ENCODE measurements at places on chromosomes 3 and 15.
A peak's percentile ranks its signal among the peaks of the same experiment; 100 is the strongest.

- DNase-seq: no peak
Observed at GRCh38 chr15:101092156-101092866, 159.5 kb downstream of the CHSY1 start.

- no peak for DNase-seq
Observed at GRCh38 chr3:112779558-112780480, 66.8 kb downstream of the CD200R1L start.

DNA sequence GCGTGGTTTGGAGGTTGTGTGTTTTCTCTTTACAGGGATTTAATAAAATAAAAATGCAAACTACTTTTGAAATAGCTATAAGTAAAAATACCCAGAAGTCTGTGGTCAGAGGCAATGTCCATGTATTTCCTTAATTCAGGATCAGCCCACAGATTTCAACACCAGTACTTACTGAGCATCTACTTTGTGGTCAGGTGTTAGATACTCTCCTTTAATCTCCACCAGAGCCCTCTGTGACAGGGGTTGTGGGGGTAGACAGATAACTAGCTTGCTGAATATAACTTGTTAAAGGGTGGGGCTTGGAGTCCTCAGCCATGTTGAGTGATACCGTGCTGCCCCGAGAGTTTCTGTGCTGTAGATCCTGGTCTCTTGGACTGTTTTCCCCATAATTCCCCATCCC is 244.1 kb upstream of the NR2E3 start:
- DNase-seq: no peak

DNA sequence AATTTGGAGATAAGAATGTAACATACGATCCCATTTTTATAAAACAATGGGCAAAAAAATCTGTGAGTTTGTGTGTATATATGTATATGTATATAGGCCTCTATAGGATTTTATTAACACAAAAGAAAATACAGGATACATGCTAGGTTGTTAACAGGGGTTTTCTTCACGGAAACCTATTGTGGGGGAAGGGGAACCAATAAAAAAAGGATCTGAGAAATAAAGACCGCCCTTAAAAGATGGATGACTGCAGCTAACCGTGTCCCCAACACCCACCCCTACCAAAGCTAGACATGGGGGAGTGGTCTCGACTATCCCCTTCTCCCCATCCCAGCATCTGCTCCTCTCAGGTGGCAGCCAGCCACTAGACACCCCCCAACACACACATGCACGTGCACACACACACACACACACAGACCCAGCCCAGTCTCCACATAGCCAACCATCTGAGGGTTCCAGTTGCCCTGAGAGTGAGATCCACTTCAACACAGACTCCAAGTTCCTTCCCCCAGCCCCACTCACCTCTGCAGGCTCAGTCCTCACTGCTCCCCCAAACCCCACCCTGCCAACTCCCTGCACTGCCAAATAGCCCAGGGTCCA is 132.9 kb downstream of the TPRA1 start:
- DNase-seq: no peak

GRCh38 chr15:65836665-65837064 is 32.6 kb upstream of the RAB11A start:
- no peak for DNase-seq

- DNase-seq: no peak
Observed at GRCh38 chr3:56822501-56822900, 20.8 kb upstream of the ARHGEF3 start.

DNA sequence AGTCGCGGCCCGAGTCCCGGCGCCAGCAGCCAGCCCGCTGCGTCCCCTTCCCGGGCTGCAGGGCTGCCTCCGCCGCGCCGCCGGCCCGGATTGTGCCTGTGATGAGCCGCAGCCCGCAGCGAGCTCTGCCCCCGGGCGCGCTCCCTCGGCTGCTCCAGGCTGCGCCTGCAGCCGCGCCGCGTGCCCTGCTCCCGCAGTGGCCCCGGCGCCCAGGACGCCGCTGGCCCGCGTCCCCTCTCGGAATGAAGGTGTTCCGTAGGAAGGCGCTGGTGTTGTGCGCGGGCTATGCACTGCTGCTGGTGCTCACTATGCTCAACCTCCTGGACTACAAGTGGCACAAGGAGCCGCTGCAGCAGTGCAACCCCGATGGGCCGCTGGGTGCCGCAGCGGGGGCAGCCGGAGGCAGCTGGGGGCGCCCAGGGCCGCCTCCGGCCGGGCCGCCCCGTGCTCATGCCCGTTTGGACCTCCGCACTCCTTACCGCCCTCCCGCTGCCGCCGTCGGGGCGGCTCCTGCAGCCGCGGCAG is 1.2 kb downstream of the CHST2 start:
- DNase-seq: peak; percentile 19

- DNase-seq: no peak
Observed at GRCh38 chr15:49855917-49856637, 235.2 kb downstream of the DTWD1 start.

DNA sequence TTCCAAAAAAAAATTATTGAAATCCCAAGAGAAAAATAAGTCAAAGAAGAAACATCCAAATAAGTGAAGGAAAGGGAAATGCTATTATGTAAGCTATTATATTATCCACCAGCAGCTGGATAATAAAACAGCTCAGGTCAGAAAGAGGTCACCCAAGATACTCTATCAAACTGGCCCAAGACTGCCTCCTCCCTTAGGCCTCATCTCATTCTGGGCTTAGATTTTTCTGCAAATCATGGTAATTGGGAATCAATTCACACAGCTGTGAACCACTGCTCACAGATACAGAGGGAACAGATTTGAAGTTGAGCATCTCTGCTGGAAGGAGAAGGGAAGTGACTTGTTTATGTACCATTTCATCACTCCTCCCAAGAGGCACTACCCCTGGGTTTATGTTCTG is 294.6 kb upstream of the DPPA4 start:
- DNase-seq: no peak

- no peak for DNase-seq
Observed at GRCh38 chr15:101795455-101795854, 7.9 kb upstream of the OR4F6 start.

DNA sequence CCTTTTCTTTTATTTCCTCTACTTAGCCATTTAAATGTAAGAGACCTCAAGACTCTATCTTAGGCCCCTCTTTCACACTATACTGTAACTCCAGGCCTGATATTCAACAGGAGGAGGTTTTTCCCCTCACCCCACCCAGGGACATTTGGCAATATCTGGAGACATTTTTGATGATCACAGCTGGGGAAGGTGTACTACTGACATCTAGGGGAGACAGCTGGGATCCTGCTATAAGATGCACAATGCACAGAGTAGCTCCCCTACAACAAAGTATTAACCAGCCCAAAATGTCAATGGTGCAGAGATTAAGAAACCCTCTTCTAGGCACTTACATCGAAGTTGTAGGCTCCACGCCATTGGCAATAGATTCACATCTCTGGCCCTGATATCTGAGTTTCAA is 517.5 kb upstream of the UBE2E2 start:
- no peak for DNase-seq

GRCh38 chr3:33355611-33356010 is 78.4 kb downstream of the FBXL2 start:
- DNase-seq: no peak

- no peak for DNase-seq
Observed at GRCh38 chr3:134594331-134594741, 56.5 kb downstream of the KY start.

- no peak for DNase-seq
Observed at GRCh38 chr3:139934613-139935015, 371 bp upstream of the CLSTN2 start.

DNA sequence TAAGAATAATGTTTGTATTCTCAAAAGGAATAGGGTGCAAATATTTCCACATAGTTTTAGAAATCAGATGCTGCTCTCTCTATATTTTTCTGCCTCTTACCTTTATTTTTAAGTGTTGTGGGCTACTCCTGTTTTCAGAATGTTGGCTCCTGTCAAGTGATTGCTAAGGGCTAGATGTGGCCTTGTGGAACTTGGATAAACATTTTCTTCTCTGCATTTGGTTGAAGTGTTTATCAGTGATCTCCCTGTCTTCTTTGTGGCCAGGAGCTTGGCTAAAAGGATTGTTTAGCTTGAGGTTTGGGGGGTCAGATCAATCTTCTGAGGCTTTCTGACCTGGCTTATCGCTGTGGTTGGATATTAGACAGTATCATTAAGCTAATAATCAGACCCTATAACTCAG is 112.6 kb downstream of the TCF12 start:
- DNase-seq: no peak

DNA sequence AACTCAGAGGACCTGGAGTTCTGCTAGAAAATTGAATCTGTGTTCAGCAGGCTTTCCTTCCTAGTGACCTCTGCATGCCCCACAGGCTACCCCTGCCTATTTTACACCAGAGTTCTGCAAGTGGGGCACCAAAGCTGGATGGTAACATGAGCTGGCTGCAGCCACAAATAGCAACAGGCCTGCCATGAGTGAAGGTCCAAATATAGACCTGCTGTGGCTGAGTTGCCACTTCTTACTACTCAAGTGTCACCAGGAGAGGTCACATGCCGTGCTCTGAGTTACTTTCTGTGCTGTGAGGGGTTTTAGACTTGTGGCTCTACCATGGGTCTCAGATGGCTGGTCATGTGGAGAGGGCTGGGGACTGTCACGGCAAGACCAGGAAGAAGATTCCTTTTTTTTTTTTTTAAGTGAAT is at the start of gene FSD2:
TSS of gene FSD2 (minus strand) at position 76 of the 413 bp plus-strand sequence. CDS start 18,679 bp downstream, outside the sequence.
- DNase-seq: no peak

DNA sequence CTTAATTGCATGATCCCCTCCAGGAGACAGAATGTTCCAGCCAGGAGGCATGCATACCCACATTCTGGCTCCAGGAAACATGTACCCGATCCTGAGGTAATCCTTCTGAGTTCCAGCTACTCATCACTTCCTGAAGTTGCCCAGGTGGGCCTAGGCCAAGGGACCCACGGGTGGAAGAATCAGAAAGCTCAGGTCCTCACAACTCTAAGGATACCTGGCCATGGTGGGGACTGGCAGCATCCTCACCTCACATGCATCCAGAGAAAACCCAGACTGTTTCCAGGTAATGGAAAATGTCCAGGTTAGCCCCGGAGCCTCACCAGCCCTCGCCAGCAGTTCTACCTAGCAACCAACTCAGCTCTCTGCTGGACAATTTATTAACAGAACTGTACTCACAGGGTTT is 78.2 kb downstream of the DAPK2 start:
- no peak for DNase-seq

DNA sequence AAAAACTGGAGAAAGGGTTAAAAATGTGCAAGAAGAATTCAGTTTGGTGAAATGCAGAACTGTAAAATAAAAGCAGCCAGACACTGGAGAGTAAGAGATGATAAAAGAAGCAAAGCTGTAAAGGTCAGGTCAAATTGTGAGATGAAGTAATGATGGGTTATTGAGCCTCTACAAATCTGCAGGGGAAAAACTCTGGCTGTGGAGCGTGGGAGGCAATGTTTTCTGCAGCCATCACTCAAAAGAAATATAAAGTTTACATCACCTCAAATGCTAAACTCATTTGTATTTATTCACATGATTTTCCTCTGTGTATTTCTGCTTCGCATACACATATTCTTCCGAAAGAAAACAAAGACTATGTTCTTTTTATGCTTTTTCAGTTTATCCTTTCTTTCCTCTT is 158.8 kb upstream of the GPR149 start:
- no peak for DNase-seq

- DNase-seq: no peak
Observed at GRCh38 chr3:12719541-12719940, 39.5 kb downstream of the TMEM40 start.

DNA sequence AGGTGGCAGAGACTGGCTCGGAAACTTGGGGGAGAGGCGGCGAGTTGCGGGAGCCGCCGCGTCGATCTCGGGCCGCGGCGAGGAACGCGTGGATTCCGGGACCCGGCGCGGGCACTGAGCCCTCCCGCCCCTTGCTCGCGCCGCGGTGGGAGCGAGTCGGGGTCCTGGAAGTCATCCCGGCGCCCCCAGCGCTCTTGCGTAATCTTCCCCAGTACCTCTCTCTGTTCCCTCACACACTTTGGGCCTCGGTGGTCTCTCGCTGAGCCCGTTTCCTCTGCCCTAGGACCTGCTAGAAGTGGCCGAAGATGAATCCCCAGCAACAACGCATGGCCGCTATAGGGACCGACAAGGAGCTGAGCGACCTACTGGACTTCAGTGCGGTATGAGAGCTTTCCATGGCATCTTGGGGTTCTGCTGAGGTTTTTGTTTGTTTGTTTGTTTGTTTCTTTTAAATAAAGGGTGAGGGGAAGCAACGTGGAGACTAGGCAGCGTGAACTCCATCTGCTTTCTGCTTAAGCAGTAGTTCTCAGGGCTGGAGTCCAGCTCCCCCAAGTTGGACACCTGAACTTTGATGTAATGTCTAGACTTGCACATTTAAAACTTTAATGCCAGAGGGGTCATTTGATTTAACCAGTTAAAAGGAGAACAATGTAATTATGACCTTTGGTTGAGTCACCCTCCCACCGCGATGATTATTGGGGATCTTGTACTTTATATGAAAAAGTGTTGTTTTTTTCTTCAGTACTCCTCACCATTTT is 1.3 kb downstream of the TCF12 start:
- DNase-seq: peak; percentile 2

- no peak for DNase-seq
Observed at GRCh38 chr3:37599779-37600178, 261.9 kb upstream of the CTDSPL start.

DNA sequence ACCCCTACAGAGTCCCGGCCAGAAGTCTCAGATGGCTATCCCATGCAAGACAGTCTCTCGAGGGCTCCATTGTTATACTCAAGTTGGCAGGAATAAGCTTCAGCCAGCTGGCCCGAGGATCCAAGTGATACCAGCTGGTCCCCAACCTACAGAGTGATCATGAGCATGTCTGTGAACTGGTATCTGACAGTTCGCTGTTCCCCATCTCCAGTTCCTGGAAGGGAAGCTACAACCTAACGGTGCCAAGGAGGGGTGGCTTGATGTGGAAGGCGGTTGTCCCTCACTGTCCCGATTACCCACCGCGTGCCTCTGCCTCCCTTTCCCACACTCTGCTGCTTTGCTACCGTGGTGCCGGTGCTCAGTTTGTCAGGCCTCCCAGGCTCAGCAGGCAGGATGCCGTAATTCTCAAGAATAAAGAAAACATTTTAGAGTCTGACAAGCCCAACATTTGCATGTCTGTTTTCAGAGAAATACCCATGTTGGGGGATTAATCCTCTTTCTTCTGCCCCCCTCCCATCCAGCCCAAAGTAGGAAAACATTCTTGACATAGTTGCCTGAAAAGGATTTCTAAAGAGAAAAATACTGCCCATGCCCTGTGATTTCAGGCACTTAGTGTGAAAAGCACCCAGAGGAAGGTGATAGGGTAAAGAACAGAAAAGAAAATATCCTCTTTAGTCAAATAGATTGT is 49.4 kb upstream of the HES1 start:
- no peak for DNase-seq

DNA sequence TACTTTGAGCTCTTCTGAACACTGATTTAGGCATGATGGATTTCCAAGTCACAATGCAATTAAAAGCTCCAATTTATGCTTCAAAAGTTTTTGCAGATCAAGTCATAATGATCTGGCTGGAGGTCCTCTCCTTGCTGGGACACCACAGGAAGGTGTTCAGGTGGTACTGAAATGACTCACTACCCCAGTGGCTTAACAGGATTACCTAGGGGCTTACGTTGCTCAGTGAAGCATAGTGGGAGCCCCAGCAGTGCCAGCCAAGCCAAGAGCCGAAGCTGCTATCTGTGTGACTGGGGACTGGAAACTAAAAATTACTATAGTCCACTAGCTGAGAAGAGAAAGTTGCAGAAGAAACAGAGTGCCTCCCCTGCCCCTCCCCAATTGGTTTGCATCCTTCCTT is 110.1 kb upstream of the LPP start:
- DNase-seq: no peak
